ENCODE measurements at places on chromosomes 13 and 19.

DNA sequence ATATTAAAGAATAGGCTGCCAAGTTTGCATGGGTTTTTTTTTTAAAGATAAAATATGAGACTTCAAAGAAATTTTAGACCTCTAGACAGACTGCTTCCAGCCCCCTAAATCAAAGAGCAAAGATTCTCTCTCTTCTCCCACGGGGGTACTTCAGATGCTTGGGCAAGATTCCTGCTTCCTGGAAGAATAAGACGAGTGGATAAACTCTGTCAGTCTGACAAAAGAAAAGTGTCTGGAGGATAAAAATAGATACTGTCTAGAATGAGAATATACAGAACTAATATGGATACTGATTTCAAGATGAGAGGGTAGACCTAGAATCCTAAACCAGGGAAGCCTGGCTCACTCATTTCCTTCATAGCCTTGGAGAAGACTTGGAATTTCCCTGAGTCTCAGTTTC lies 435.1 kb downstream of the FOXO1 start:
- DNase-seq: no peak

- no peak for DNase-seq
Observed at GRCh38 chr19:38690832-38691231, 43.4 kb downstream of the ACTN4 start.

GRCh38 chr13:30256713-30257467 lies 50.5 kb downstream of the KATNAL1 start:
- DNase-seq: no peak

- DNase-seq: no peak
Observed at GRCh38 chr13:63501702-63502101, 2086.1 kb upstream of the PCDH20 start.

GRCh38 chr13:35598790-35599369 lies 122.4 kb upstream of the MAB21L1 start:
- no peak for DNase-seq

DNA sequence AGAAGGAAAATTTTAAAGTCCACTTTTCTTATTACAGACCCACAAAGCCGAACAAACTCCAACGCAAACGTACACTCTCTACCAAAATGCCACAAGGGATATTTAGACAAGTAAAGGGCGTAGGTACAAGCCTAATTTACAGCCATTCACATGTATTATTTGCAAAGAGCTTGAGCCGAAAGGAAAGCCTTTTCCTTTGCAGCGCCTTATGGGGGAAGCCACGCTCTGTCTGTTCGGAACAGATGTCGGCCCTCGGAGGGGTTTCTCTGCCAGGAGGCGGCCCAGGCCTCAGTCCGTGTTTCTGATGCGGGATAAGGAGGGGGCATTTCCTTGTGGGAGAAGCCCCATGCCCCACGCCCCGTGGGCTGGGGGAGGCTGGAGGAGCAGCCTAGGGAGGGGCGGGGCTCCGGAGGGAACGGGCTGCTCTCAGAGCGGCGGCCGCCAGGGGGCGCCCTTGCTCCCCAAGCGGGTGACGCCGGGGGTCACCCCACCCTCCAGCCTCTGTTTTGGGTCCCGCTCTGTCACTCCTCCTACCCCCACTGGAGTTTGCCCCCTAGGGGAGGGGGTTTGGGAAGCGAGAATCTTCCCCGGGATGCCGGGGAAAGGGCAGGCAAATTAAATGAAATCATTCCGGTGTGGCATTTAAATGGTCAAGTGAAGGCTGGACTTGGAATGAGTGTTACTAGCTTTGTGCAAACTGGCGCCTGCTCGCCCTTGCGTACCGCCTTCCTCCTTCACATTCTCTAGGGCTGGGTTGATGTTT lies 2.9 kb downstream of the HTR2A start:
- no peak for DNase-seq

DNA sequence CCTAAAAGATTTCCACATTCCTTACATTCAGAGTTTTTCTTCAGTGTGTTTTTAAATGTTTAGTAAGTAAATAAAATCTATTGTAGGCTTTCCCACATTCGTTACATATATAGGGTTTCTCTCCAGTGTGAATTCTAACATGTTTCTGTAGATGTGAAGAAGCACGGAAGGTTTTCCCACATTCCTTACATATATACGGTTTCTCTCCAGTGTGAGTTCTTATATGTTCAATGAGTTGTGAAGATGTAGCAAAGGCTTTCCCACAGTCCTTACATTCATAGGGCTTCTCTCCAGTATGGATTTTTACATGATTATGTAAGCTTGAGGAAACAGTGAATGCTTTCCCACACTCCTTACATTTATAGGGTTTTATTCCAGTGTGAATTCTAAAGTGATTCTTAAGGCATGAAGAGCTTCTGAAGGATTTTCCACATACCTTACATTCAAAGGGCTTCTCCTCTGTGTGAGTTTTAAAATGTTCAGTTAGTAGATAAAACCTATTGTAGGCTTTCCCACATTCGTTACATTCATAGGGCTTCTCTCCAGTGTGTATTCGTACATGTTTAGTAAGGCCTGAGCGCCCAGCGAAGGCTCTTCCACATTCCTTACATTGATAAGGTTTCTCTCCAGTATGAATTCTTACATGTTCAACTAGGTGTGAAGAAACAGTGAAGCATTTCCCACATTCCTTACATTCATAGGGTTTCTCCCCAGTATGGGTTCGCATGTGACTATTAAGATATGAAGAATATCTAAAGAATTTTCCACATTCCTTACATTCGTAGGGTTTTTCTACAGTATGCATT lies 18.2 kb downstream of the ZNF121 start:
- DNase-seq: no peak

DNA sequence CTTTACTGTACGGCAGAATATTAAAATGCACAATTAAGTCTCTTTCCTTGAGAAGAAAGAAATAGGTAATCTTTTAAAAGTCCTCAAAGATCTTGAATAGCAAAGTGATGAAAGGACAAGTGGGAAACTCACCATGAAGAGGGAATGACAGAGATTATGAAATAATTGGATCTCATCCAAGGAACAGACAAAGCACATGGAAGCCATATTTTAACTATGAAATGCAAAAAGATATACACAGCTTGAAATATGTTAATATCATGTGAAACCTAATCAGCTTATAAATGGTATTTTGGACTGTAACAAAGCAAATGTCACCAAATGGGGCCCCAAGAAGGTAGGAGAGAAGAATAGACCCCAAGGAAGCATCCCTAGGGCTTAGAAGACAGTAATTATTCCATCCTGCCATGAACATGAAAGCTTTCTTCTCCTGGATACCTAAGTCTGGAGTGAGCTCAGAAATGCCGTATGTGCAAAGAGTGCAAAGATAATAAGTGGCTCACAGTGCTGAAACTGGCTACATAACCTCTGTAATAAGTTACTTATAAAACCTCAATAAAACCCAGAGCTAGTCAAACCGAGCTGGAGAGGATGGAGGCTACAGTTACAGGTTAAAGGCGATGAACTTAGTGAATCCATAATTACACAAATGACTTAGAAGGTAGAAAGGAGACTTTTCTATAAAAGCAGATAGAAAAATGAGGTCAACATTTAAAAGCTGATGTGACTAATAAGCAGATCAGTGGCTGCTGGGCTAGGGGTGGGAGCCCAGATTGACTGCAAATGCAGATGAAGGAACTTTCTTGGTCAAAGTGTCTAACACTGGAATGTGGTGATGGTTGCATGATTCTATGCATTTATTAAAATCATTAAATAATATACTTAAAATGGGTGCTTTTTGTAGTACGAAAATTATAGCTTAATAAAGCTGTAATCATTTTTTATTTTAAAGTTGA lies 34.4 kb downstream of the DCLK1 start:
- no peak for DNase-seq

- DNase-seq: no peak
Observed at GRCh38 chr13:35593651-35594050, 117.2 kb upstream of the MAB21L1 start.

DNA sequence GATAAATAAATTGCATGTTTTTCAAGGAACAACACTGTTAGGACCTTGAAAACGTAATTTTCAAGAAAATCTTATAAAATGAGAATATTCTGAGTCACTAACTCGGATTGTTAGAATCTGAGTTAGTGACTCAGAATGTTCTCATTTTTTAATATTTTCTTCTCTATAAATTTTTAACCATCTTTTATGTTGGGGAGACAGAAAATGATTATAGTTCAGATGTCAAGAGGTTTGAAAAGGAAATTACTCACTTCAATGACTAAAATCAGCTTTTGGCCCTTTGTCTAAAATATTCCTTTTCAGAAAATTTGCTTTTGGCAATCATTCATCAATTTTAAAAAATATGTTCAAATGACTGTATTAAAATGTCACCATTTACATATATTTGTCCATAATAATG lies 264.2 kb upstream of the EDNRB start:
- no peak for DNase-seq

DNA sequence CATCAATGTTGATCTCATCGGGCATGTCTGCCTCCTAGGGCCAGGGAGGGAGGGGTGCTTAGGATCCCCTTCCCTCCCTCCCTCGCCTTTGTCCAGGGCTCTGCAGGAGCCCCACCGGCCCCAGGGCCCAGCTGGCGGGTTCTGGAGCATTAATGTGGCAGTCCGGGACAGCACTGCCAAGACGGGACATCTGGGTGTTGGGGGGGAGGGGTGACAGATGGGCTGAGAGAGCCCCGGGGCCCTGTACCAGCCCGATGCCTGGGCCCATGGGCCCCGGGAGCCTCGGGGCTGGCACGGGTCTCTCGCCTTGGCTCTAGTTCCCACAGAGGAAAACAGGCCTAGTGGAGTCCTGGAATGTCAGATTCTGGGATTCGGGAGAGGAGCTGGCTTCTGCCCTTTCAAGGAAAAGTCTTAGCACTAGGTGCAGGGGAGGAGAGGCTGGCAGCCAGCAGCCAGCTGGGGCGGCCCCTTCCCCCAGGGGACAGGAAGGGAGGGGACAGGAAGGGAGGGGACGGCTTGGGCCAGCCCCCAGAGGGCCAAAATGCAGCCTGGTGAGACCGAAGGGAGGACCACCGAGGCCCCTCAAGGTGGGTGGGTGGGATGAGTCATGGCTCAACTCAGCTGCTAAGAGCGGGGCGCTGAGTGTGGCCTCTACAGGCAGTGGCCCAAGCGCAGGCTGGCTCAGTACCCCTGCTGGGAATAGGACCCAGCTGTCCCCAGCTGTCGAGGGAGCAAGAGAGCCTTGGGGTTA lies 3.1 kb downstream of the PPP1R14A start:
- no peak for DNase-seq

DNA sequence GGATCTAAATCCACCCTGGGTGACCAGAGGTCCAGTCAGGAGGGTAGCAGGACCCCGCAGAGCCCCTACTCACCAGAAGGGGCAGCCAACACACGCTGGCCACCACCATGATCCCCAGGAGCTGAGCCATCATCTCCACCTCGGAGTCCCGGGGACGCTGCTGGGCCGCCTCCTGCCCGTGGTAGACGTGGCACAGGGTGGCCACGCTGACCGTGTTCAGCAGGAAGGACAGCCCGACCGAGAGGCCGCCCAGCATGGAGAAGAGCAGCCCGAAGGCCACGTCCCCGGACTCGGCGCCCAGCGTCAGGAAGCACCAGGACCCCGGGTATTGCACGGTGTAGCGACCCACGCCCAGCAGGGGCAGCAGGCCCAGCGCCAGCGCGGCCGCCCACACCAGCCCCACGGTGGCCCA lies 6.9 kb downstream of the TBXA2R start:
- DNase-seq: no peak

DNA sequence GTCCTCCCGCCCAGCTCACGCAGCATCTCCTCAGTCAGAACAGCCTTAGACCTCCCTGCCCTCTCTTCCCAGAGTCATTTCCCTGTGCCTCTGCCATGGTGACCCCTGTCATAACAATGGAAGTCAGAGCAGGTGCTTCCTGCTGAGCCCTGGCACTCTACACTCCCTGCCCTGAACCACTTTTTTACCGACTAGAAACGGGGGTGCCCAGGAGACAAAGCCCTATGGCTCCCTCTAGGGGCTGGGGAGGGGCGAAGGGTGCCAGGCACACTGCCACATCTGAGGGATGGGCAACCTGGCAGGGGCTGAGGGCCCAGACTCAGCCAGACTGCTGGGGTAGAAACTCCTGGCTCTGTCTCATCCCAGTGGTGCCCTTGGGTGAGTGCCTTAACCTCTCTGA lies 16.4 kb downstream of the ZNF574 start:
- peak; percentile 89 for DNase-seq

DNA sequence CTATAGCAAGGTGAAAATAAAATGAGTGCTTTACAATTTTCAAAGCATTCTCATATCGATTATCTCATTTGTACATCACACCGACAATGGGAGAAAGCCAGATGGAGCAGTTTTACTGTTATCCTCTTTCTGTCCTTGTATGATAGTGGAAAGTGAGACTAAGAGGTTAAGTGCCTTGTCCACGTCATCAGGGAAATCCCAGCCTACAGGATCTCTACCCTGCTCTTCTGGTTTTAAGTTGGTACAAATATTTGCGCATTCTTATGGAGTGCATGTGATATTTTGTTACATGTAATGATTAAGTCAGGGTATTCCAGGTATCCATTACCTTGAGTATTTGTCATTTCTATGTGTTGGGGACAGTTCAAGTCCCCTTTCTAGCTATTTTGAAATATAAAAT lies 12.4 kb upstream of the ENOX1 start:
- no peak for DNase-seq

- DNase-seq: no peak
Observed at GRCh38 chr13:25679159-25679558, 307.4 kb downstream of the ATP8A2 start.

- DNase-seq: no peak
Observed at GRCh38 chr13:43200736-43201135, 177.3 kb downstream of the DNAJC15 start.

DNA sequence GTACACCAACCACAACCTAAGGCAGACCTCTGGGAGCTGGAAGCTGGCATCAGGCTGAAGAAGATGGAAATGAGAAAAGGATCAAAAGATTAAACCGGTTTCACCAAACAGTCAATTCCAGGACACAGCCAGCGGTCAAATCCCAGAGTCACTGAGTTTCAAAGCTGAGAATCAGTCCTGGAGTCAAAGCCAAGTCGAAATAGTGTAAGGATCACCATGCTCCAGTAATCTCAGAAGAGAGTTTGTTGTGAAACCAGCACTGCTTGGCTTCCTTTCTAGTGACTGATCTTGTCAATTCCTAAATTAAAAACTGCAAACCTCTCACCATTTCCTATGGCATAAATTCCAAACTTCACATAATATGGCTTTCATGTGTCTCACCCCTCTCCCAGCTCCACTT lies 198.8 kb downstream of the GPC6 start:
- DNase-seq: no peak

GRCh38 chr19:32041681-32042292 lies 303.6 kb upstream of the ZNF507 start:
- DNase-seq: no peak

- DNase-seq: no peak
Observed at GRCh38 chr13:53058065-53058679, 29.6 kb downstream of the OLFM4 start.
